ENCODE measurements at places on chromosomes 13 and 19.

DNA sequence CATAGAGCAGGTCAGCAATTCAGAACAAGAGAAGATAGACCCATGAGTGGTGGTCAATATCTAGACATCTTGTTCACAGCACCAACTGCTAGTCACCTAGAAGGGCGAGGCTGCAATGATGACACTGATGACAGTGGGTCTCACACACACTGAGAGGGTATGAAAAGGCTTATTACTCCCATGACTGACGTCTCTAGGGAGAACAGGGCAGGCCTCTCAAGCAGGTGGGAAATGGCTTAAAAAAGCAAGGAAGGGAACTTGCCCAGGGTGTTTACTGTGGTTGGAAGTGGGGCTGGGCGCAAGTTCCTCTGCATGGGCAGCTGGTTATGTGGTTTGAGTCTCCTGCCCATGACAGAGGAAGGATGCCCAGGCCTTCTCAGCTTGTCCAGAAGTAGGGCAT, 33.8 kb downstream of the ZNF44 start:
- DNase-seq, result no peak

DNA sequence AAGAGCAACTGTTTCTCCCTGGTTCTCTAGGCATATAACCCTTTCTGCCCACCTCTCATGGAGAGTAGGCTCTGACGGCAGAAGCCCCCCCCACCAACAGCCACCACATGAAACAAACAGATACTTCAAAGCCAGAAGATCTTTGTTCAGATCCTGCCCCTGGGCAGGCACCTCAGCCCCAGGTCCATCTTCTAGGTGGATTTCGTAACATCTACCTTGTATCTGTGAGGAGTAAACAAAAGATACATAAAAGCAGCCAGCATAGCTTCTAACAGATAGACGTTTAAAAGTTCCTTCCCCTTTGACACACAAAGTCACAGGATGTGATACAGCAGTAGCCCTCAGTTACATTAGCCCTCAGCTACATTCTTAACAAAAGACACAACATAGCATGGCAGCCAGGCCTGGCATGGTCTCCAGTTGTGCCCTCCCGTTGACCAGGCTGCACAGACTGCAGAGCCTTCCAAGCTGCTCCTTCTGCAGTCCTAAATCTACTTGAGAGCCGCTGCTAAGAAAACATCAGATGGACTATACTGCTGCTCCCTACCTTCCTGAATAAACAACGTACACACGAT, 35.4 kb downstream of the BRD4 start:
- DNase-seq, result no peak

DNA sequence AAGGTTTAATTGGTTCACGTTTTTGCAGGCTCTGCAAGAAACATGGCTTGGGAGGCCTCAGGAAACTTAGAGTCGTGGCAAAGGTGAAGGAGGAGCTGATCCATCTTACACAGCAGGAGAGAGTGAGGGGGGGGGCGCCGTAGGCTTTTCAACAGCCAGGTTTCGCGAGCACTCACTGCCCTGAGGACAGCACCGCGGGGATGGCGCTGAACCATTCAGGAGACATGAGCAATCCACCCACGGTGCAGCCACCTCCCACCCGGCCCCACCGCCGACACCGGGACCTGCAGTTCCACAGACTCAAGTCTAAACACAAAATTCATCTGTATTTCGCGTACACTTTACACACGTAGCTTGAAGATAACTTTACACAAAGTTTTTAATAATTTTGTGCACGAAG, 73.6 kb downstream of the KDM4B start:
- DNase-seq, result no peak

DNA sequence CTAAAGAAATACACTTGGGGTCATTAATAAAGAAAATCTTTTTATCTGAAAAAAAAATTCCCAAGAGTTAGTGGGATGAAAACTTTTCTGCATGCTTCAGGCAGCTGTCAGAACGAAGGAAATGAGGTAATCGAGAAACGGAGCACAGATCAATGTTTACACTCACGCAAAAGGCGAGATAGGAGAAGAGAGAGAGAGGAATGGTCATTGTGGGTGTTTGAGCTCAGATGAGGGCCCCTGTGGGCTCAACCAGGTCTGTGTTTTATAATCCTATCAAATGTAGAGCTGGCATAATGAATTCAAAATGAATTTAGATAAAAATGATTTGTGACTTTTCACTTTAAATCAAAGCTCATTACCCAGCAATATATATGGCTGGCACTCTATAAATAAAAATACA, 6.3 kb upstream of the RXFP2 start:
- DNase-seq, result no peak

DNA sequence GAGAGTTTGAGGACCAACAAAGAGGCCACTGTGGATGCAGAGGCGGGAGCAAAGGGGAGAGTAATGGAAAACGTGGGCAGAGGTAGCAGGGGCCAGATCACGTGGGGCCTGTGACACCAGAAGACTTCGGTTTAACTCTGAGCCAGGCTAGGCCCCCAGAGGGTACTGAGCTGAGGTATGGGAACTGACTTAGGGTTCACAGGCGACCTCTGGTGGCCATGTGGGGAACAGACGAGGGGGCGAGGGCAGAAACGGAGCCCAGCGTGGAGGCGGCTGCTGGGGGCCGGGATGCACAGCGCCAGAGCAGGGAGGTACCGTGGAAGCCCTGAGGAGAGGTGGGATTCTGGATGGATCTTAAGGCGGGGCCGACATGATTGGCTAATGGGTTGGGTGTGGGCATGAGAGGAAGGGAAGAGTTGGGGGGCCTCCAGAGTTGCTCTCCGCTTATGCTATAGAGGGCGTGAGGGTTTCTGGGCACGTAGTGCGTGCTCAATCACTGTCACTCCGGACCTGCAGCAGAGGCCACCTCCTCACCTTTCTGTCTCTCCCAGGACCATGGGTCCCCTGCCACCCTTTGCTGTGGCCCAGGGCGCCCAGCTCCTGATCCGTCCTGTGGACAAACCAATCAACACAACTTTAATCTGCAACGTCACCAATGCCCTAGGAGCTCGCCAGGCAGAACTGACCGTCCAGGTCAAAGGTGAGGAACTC, 13.7 kb downstream of the PVR start:
- DNase-seq, result peak; percentile 37

- DNase-seq, result peak; percentile 17
Observed at GRCh38 chr19:11737964-11738745, 591 bp downstream of the ZNF823 start.
